T47D (cell line): ENCODE measurements at places on chromosomes 6 and 20.
A peak's percentile ranks its signal among the peaks of the same experiment; 100 is the strongest.

DNA sequence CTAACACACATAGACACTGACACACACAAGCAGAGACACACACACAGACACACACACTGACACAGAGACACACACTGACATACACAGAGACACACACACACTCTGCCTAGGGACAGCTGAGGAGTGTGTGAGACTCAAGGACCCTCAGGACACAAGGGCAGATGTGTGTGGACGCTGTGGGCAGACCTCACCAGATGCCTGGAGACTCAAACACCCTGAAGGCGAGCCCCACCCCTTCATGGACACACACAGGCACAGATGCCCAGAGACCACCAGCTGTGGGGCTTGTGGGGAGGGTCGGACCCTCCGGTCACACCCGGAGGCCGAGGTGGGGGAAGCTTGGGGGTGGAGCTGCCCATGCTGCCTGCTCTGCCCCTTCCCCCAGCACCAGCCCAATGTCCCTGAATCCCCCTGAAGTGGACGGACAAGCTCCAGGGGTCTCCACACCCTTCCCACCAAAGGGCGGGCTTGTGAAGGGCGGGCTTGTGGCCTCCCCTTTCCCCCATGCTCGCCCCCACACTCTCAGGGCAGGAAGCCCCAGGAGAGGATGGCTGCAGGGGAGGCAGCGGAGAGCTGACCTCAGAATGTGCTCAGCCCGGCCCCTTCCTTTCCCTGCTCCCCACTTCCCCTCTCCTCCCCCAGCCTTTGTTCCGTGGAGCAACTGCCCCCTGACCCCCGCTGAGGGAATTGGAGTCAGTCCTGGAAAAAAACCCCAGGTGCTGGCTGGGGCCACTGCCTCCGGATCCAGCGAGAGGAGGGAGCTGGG is 13.9 kb upstream of the ABHD16B start:
- DNase-seq, result no peak

DNA sequence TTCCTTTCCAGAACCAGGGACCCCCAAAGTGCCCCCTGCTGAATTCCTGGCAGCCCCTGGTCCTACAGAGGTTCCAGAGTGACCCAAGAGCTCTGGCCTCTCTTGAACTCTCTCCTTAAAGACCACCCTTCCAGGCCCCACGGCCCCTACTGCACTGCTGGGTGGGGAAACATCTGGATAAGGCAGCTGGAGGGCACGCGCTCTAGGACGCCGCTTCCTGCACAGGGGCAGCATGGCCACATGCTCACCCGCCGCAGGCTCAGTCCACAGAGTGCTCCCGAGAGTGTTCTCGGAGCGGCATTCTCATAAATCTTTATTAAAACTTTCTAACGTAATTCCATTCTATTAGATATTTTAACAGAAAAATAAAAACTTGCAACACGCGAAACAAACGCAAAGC is 37.0 kb downstream of the RRBP1 start:
- no peak for DNase-seq

- DNase-seq, result no peak
These were observed 24.8 kb upstream of the RIMS4 start for GRCh38 chr20:44835116-44835515.

DNA sequence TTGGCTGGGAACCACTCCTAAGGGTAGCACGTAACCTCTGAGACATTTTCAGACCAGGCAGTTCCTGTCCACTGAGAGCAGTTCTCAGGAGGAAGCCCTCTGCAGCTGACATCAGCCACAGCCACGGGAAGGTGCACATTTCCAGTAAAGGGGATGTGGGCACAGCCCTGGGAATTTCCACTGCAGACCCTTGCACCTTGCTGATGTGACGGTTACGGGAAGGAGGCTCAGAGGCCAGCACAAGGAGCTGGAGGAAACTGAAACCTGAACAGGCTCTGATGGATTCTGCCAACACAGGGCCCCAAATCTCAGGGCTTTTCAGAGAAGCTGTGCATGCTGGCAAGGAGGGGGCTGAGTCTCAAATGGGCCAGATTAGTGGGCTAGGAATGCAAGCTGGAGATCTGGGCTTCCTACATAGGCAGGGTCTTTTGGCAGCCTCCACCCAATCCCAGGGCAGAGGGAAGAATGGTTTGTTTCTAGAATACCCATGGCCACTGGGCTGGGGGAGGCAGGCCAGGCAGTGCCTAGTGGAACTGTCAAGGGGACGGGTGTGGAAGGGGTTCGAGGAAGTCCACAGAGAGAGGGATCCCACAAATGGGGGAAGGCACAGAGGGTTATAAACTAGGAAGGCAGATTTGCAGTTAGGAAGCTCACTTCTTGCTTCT is 14.2 kb downstream of the EBF4 start:
- no peak for DNase-seq

- no peak for DNase-seq
These were observed 68.1 kb downstream of the IBTK start for GRCh38 chr6:82179415-82179814.

DNA sequence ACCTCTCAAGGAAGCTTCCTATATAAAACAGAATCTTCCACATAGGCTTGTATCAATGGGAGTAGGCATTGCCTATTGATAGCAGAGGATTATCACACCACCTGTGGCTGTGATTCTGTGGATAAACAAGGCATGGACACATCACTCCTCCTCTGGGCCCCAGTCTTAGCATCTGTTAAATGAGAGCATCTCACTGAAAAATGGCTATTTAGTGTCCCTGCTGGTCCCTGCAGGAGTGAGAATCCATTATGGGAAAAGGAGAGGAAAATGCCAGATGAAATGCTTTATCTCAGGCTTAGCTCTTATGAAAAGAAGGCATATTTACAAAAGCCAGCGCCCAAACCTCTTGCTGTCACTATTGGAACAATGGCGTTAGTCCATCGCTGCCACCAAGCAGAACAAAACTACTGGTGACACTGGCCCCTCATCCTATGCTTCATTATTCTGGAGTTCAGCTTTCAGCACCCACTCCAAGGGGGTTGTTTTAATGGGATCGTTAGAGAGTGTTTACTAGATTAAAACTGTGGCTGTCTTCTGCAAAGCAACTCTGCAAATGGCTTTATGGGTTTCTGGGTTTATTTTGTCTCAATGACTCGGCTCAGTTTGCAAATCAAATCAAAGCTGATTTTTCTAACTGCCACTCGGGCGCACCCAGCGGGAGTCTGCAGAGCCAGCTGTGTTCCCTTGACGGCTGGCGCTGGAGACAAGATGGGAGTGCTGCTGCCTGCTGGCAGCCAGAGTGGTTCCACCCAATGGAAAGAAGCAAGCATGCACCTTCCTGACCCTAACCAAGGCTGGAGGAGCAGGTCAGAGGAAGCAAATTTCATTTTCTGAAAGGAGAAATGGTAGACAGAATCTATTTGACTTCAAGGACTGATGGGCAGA is 658.8 kb upstream of the CHD6 start:
- DNase-seq, result no peak

- no peak for DNase-seq
These were observed 7.0 kb downstream of the CTCFL start for GRCh38 chr20:57517904-57518303.

DNA sequence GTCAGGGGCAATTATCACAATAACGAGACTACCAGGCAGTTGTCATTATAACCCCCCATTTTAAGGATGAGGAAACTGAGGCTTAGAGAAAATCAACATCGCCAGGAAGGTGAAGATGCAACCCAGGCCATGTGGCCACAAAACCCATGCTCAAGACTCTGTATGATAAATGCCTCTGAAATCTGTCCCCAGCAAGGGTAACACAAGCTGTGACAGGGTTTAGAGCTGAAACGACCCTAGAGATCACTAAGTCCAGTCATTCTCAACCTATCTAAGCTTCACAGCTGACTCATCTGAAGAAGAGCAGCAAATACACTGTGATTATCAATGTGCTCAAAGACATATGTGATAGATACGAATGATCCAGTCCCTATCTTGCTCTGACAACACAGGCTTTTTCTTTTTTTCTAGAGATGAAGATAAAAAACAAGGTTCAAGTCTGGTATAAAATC is 47.0 kb downstream of the ARHGAP18 start:
- no peak for DNase-seq

- DNase-seq, result no peak
These were observed 53.7 kb downstream of the NUDT3 start for GRCh38 chr6:34338811-34339210.

DNA sequence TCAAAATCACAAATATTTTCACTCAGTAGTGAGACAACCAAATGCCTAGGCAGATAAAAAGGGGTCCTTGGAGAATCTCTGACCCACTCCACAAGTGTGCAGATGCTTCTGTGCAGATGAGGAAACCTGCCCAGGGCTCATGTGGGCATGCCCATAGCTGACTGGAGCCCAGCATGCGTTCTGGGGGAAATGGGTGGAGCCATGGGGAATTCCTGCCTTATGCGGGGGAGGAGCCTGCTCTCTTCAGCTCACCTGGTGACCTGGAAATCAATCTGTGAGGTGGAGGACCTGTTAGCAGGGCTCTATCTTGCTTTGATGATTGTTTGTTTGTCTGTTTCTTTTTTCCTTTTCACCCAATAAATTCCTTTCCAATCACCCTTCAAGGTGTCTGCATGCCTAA is 23.4 kb upstream of the PLN start:
- DNase-seq, result no peak

- DNase-seq, result no peak
These were observed 172.2 kb upstream of the SNX9 start for GRCh38 chr6:157650801-157651200.

GRCh38 chr20:41395667-41396664 is 29.3 kb upstream of the EMILIN3 start:
- no peak for DNase-seq

- DNase-seq, result no peak
These were observed 150.0 kb upstream of the RIPOR2 start for GRCh38 chr6:25085756-25086155.

GRCh38 chr6:4134841-4135664 is at the start of gene ECI2:
TSS of gene ECI2 (minus strand) at chr6:4135575. CDS start at chr6:4135560, 15 bp downstream.
- DNase-seq, result peak; percentile 66

DNA sequence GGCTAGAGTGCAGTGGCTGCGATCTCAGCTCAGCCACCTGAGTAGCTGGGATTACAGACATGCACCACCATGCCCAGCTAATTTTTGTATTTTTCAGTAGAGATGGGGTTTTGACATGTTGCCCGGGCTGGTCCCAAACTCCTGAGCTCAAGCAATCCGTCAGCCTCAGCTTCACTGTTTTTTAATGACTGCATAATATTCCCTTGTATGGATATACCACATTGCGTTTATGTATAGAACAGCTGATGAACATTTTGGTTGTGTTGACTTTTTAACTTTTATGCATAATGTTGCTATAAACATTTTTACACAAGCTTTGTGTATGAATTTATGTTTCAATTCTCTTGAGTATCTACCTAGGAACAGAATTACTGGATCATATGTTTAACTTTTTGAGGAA is 4.3 kb upstream of the RFX6 start:
- DNase-seq, result no peak

- DNase-seq, result peak; percentile 49
These were observed 211.9 kb upstream of the RNF24 start for GRCh38 chr20:4227085-4227821.

- no peak for DNase-seq
These were observed 57.6 kb downstream of the CD24 start for GRCh38 chr6:106916891-106917290.

- no peak for DNase-seq
These were observed 42.4 kb upstream of the EMILIN3 start for GRCh38 chr20:41408986-41409385.

DNA sequence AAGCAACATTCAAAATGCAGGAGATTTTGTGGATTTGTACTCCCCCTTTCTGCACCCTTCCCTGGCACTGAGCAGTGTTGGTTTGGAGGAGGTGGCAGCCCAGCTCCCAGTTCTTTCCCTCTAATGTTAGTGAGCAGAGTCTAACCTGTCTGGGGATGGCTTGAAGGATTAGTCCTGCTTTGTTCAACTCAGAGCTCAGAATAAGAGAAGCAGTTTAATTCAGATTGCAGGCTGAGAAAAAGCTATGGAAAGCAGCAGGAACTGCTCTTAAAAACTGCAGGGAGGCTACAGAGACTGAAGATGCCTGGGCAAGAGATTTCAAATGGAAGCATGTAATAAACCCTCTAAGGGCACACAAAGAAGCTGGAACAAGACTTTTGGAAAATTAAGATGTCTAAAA is 223.4 kb upstream of the GGTLC1 start:
- DNase-seq, result no peak

- no peak for DNase-seq
These were observed 441.9 kb downstream of the CD109 start for GRCh38 chr6:74137911-74138310.

DNA sequence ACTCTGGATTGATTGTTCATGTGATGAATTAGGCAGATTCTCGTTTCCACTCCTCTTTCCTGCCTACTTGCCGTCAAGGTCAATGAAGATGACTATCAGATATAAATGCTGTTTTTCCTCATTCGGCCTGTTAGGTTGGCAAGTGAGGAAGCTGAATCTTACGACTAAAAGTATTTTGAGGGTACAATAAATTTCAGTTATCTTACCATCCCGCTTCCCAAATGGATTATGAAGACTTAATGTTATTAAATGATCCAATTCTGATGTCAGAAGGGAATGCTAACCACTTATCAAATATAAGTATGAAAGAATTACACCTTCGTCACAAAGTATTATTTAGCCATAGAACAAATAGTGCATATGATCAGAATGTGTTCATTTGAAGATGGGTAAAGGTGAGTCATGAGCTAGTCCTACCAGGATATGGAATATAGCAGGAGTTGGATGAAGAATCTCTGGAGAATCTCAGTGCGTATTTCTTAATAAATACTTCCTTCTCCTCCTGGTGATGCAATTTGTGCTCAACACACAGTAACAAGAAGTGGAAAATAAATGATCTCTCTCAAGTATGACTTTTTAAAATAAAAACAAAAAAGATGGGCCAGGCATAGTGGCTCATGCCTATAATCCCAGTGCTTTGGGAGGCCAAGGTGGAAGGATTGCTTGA is 4.6 kb downstream of the GPLD1 start:
- DNase-seq, result no peak

GRCh38 chr6:100664274-100665040 is 199.7 kb upstream of the SIM1 start:
- no peak for DNase-seq

- no peak for DNase-seq
These were observed 43.2 kb downstream of the NCOA3 start for GRCh38 chr20:47544852-47545251.

DNA sequence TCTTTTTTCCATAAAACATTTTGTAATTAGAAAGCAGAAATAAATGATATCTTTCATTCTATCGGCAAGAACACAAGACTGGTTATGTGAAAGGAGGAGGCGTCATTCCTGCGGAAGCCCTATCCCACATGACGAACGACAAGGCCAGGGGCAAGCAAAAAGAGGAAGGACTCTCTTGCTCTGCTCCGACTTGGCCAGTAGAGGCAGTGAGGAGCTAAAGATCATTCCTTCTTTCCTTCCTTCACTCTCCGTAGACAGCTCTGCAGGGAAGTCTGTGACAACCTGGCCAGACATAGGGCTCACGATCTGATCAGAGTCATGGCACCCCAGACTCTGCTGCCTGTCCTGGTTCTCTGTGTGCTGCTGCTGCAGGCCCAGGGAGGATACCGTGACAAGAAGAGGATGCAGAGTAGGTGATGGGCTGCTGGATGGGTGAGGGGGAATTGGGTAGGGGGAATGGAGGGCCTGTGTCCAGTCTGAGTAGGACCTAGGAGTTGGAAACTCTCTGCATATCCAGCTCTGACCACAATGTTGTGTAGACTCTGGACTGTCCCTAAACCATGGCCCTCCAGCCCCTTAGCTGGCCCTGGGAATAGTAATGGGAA is at the start of gene WFDC10A:
WFDC10A (plus strand) TSS at position 244 of the 605 bp plus-strand sequence; CDS start at position 319, 75 bp downstream.
- peak; percentile 69 for DNase-seq

- DNase-seq, result no peak
These were observed 10.5 kb downstream of the NCR2 start for GRCh38 chr6:41345901-41346300.
